ENCODE measurements at places on chromosomes 3 and 15.

DNA sequence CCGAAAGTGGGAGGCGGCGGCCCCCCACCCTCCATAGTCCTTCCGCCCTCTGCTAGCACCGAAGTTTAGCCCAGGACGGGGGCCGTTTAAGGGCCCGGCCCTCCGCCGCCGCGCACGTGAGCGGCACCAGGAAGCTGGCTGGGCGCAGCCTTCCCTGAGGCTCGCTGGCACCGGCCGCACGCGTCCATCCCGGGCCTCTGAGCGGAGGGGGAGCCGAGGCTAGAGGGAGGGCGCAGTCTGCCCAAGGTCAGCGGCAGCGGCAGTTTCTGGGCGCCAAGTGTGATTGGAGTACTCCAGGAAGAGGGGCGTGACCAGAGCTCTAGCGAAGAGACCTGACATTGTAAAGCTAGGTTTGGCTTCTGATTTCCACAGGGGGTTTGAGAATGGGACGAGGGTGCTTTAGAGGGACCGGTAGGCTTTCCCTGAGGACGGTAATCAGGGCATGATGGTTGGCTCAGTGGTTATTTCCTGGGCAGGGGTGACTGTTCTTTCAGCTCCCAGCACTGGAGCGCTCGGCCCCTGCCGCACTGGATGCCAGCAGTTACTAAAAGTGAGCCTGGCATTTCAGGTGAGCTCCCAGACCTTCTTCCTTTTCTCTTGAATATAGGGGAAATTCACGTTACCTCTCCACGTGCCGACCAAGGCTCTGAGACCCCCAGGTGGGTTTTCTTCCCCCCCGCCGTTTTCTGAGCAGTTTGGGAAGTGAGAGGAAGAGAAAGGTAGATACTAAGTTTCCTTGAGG is 853 bp downstream of the TEX264 start:
- DNase-seq: peak; percentile 67

DNA sequence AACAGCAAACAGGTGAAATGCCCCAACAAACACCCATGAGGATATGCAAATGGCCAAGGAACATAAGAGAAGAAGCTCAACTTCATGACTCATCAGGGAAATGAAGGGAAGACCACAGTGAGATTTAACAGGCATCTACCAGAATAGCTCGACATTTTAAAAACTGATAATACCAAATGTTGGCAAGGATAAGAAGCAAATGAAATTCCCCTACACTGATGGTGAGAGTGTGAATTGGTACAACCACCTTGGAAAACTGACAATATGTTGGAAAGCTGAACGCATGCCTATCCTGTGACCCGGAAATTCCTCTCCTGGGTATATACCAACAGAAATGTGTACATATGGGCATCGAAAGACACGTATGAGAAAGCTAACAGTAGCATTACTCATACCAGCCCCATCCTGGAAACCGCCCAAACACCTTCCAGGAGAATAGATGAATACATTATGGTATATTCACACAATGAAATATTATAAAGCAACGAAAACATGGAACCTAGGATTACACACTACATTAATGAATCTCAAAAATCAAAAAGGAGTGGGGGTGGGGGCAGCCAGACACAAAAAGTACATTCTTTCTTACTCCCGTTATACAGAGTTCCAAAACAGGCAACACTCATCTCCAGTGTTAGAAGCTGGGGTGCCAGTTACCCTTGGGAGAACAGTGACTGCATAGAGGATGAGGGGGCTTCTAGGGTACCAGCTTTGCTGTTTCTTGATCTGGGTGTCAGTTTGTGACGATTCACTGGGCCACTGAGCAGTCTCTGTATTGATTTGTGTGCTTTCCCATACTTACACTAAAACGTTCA is 16.9 kb downstream of the RFTN1 start:
- DNase-seq: no peak

- no peak for DNase-seq
Measured at GRCh38 chr15:66864086-66864830, 162.2 kb downstream of the SMAD6 start.

GRCh38 chr3:11560746-11561145 is 83.0 kb downstream of the VGLL4 start:
- DNase-seq: no peak

Data from renal cortex interstitium (tissue), 15 donors.